Right hindlimb (tissue), 1 donor: ENCODE measurements at places on chromosomes 1 and 21.
A peak's percentile ranks its signal among the peaks of the same experiment; 100 is the strongest.

DNA sequence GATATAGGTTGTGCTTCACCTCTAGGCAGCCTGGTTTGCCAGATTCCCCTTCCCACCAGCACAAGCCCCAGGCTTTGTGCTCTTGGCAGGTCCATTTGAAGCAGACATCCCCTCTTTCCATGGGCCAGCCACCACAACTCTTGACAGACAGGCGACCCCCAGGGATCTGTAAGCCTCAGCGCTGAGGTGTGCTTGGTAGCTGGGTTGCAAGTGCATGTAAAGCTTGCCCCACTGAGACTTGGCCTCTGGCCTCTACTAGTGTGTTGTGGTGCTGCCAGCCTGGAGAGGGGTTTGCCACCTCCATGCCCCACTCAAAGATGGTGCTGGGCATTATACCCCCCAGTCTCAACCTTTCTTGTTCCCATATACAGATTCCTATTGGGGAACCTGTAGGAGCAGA lies 103.9 kb downstream of the HMCN1 start:
- DNase-seq: no peak

- peak; percentile 21 for DNase-seq
These were observed 14.1 kb downstream of the TRAF3IP3 start for GRCh38 chr1:209769971-209770370.

GRCh38 chr1:66090859-66091457 lies 298.3 kb downstream of the PDE4B start:
- DNase-seq: no peak

- no peak for DNase-seq
These were observed 161.0 kb downstream of the DHRS3 start for GRCh38 chr1:12456979-12457378.

DNA sequence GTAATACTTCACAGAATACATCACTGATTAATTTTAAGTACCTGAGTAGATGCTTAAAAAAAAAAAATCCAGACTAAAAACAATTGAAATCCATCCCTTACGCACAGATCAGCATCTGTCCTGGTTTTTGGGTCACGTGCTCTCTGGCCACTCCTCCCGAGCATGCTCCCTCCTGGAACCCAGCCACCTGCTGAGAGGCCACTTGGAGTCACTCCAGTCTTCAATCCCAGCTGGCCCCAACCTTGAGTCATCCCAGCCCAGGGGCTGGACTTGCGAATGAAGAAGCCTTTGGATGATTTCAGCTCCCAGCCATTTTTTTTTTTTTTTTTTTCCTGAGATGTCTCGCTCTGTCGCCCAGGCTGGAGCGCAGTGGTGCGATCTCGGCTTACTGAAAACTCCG lies 8.9 kb downstream of the MAP1LC3C start:
- peak; percentile 92 for DNase-seq
